ENCODE measurements at places on chromosomes 7 and 10. TPM values are rescaled to one million over a fixed set of nuclear protein-coding genes. Genes with fewer than 3 reads are reported as not detected.

HOXA2 gene
- polyA plus RNA-seq, result 5.5 TPM

DEPP1 gene
- polyA plus RNA-seq, result 13.4 TPM

MCMBP gene
- 39.6 TPM for polyA plus RNA-seq

OPN4 gene
- polyA plus RNA-seq, result not detected

KLF14 gene
- polyA plus RNA-seq, result 0.18 TPM

CDNF gene
- 3.2 TPM for polyA plus RNA-seq

WIPF3 gene
- 21.9 TPM for polyA plus RNA-seq

Measured in large intestine (tissue), 12 donors.